CD8-positive, alpha-beta T cell (primary cell): ENCODE measurements at places on chromosomes 6 and 20.
A peak's percentile ranks its signal among the peaks of the same experiment; 100 is the strongest.

DNA sequence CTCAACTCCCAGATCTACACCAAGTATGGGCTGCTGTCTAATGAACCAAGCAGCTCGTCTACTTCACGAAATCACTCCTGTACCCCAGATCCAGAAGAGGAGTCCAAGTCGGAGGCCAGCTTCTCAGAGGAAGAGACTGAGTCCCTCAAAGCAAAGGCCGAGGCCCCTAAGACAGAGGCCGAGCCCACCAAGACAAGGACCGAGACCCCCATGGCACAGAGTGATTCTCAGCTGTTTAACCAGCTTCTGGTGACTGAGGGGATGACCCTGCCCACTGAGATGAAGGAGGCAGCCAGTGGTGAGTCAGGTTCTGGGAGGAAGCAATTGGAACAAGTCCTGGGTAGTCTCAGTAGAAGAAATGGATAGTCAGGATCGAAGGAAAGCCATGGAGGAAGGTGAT, 5.8 kb downstream of the CUL9 start:
- no peak for DNase-seq

- DNase-seq: no peak
Measured at GRCh38 chr6:106247293-106247692, 78.3 kb downstream of the ATG5 start.

DNA sequence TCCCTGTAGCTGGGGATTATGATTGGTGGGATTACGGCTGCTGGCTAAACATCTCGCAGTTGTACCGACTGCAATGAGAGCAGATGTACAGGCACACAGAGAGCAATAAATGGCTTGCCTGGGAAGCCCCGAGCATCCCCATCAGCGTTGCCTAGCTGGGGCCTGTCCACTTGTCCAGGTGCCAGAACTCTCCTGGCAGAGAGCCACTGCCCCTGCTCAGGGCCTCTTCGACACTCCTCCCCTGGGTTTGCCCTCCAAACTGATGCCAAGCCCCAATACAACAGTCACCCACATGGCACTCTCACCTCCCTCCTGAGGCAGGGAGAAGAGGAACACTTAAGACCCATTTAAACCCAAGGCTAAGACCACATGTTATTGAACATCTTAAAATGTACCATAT, 715.1 kb downstream of the PTPRT start:
- no peak for DNase-seq

DNA sequence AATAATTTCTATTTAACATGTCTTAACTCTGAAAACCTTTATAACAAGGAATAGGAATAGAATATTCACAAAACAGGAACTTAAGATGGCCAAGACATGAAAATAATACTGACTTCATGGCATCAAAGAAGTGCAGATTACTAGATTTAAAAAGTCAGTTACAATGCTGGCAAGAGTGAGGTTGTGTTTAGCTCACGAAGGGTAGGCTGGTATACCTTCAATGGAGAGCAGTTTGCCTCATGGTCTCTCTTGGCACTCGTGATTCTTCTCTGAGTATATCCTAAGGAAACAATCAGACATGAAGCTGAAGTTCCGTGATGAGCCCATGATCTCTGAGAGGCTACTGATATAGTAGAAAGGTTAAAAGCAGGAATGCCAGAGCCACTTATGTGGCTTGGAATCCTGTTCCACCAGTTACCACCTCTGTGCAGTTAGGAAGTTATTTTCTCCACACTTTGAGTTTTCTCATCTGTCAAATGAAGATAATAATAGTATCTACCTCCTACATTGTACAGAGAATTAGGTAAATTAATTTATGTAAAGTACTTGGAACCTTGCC, 7.2 kb downstream of the NCOA7 start:
- DNase-seq: no peak

DNA sequence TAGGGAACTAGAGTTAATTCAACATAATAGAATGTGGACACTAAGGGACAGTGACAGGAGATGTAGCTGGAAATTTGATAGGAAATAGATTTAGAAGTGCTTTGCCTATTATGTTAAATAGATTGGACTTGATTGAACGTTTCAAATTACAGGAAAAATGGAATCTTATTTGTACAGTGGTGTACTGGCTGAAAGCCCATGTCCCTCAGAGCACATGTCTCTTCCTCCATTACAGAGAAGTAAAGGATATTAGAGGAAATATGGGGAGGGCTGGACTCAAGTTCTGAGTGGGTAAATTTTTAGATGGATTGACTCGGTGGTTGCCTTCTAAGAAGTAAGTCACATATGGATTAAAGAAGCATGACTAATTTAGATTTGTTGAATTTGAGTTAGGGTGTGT, 11.4 kb downstream of the PKIB start:
- DNase-seq: no peak

- DNase-seq: peak; percentile 24
Measured at GRCh38 chr6:136563386-136564152, 13.3 kb upstream of the MAP7 start.

- DNase-seq: no peak
Measured at GRCh38 chr6:47967843-47968242, 143.2 kb downstream of the PTCHD4 start.

- DNase-seq: no peak
Measured at GRCh38 chr20:25286917-25287316, 39.0 kb downstream of the PYGB start.

- DNase-seq: no peak
Measured at GRCh38 chr6:54053881-54054391, 57.3 kb upstream of the MLIP start.
